ENCODE measurements at places on chromosomes 3 and 15.

GRCh38 chr3:50331364-50331907 lies 3.4 kb upstream of the TUSC2 start:
- no peak for DNase-seq

GRCh38 chr3:49133226-49133951 lies 539 bp upstream of the LAMB2 start:
- DNase-seq, result no peak

DNA sequence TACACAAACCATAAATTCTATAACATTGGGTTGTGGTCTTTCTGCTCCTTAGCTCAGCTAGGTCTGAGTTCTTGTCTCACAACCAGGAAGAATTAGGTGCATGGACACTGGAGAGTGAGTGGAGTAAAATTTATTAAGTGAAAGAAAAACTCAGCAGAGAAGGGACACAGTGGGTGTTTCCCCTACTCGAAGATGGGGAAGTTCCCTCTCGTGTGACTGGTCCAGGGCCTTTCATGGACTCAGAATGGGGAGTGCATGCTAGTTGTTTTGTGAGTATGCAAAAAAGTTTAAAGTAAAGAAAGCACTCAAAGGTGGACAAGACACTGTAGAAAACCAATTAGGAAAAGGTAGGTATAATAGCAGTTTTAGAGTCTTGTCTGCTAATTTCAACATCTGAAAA lies 215.5 kb upstream of the RORA start:
- DNase-seq, result no peak

DNA sequence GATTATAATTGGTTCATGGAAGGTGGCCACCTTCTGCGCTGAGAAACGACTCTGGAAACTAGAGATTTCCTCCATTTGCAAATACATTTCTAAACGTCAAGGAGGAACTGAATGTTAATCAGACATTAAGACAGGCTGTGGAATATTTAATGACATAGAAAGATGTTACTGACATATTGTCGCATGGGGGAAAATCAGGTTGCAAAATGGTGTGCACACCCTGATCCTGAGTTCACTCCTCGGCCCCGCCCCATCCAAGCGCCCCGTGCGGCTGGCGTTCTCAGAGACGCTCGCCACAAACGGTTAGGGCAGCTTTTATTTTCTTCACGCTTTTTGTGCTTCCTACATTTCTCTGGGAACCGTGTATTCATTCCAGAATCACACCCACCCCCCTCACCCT lies 10.7 kb downstream of the H1-8 start:
- DNase-seq, result peak; percentile 7

DNA sequence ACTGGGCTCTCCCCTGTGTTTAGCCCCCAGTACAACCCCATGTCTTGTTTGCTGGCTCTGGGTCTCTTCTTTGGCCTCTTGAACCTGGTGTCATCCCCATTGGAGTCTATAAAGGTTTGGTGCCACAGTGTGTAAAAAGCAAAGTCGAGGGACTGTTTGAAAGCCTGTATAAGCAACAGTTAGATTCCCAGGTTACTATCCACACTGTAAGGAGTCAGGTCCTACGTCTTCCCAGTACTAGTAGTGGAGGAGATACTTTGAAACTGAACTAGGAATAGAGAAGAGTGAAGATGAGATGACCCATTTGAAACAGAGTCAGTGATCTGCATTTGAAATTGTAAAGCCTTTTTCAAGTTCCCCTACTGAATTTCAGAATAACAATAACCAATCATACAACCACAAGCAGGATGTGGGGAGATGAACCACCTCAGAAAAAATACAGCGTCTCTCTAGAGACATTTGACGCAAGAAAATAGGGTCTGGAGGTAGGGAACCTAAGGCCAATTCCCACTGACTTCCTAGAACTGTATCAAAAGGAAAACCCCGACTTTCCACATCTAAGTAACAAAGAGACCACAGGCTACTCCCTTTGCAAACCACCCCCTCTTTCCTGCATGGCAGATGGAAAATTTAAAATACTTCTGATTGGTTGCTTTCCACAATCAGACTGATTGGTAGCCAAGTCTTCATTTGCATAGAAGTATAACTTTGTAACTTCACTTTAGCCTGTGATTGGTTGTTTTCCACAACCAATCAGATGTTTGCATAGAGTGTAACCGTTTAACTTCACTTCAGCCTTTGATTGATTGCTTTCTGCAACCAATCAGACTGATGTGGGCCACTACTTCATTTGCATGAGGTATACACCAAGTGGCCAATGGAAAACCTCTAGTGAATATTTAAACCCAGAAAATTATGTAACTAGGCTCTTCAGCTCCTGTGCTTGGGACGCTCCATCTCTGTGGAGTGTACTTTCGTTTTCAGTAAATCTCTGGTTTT lies 49.9 kb upstream of the NEDD4 start:
- peak; percentile 83 for DNase-seq

DNA sequence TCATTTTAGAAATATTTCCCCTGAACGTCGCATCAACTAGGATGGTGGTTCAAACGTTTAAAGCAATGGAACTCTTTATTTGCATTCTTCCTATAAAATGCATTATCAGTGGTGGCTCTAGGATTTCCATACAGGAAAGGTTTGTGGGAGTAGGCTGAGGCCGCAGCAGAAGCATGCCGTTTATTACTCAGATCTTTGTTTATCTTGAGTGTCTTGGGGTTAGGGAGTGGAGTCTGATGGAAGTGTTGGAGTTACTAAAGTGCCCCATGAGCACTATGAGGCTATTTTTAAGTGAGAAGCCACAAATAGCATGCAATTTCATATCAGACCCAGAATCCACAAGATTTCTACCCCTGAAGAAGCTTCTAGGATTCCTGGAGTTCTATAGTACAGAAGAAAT lies 26.2 kb downstream of the ATOSA start:
- DNase-seq, result no peak

- no peak for DNase-seq
Measured at GRCh38 chr15:67307889-67308597, 53.5 kb downstream of the IQCH start.

DNA sequence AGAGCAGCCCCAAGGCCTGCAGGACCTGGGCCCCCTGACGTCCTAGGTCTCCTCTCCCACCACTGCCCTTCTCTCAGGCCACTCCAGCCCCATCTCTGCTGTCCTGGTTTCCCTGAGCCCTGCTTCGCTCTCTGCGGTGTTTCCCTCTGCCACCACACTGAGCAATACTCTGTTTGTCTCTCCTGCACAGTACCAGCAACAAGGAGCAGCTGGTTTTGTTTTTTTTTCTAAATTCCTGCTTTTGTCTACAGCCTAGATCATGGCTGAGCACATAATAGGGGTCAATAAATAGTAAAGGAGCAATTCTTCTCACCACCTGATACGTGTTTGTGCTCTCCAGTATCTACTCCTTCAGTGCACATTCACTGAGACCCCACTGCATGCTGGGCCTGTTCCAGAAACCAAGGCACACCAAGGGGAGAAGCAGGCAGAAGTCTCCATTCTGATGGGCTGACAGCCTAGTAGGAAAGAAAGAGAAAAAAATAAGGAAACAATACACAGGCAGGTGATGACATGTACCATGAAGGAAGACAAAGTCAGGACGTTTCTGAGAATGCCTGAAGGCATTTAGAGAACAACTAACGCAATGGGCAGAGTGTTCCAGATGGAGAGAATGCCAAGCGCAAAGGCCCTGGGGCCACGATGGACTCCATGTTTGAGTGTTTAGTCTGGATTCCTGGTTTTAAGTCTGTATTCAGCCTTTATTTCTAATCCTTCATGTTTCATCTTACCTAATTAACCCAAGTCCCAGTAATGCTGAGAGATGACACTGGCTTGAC lies 6.0 kb upstream of the ACAD9 start:
- no peak for DNase-seq

- DNase-seq, result no peak
Measured at GRCh38 chr15:84645496-84645895, 8.6 kb downstream of the WDR73 start.

- DNase-seq, result no peak
Measured at GRCh38 chr3:52126036-52126435, 28.2 kb downstream of the POC1A start.

DNA sequence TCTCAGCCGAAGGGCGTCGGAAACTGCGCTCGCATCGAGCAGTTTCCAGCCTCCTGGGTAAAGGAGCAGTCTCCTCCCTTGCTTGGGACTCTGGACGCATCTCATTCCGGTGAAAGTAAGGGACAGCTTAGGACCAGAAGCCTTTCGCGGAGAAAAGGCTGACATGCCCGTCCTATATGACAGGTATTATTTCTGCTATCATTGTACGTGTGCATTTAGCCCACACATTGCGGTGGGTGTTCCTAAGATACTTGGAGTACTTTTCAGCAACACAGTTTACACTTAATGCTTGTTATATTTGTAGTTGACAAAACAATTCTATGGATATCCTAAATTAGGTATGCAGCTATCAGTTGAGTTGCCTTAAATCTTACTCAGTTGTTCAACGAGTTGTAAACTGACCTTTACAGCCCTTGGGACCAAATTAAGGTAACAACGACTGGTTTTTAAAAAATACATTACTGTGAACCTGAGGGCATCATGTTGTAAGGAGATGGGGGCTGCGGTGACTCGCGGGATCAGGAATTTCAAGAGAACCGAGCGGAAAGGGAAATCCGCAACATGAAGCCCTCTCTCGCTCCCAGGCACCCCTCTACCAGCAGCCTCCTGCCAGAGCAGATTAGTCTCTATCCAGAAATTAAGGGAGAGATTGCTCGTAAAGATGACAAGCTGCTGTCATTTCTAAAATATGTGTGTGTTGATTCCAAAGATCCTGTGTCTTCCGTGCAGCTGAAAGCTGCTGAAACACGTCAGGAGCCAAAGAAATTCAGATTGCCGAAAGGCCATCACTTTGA lies 632 bp upstream of the COPS2 start:
- DNase-seq, result no peak

DNA sequence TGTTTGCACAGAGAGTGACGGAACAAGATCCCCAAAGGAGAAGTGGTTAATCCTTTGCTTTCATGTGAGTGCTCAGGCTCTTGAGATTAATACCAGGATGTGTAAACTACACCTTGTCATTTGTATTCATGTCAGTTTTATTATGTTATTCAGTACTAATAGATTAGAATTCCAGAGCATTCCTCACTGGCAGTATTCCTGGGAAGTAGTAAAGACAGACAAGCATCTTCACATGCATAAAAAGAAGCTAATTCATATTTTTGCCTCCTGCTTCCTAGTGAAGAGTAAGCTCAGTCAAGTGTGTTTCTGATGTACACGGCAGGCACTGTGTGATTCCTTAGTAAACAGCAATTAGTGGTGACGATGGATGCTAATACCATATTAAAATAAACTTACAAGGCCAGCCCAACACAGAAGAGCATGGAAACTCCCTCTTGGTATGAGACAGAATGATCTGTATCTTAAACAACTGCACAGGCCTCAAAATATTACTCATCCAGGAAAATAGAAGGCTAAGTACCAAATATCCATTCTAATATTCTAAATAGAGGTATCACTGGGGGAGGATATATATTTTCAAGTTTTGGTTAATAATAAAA lies 336.8 kb upstream of the MCTP2 start:
- DNase-seq, result no peak

DNA sequence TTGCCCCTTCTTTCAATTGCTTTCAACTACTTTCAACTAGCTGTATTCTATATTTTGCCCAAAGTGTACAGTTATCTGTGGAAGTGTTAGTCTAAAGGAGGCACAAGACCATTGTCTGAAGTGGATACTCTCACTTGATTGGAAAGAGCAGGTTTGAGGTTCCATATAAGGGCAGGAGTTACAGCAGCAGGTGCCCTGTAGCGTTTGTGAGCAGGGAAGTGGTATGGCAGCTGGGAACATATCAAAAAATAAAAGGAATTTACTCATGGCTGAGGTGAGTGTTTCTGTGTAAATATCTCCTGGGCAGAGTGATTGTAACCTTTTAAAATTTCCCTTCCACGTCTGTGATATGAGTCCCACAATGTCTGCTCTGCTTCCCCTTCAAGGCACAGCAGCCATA lies 38.5 kb upstream of the DNAJC13 start:
- no peak for DNase-seq

- no peak for DNase-seq
Measured at GRCh38 chr3:111906656-111907055, 47.6 kb downstream of the PHLDB2 start.

DNA sequence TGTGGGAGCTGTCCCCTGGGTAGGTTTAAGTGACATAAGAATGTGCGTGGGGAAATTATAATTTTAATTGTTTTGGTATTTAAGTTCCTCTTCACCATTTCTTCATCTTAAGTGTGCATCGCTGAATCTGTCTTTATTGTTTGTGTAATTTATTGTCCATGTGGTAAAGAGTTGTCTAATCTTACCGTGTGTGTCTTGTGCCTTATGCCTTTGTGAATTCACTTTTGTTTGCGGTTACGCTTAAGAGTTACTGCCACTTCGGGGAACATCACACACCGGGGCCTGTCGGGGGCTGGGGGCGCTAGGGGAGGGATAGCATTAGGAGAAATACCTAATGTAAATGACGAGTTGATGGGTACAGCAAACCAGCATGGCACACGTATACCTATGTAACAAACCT lies 767 bp downstream of the WDR48 start:
- DNase-seq, result peak; percentile 26

- DNase-seq, result no peak
Measured at GRCh38 chr3:195803289-195803908, 8.3 kb downstream of the MUC4 start.

DNA sequence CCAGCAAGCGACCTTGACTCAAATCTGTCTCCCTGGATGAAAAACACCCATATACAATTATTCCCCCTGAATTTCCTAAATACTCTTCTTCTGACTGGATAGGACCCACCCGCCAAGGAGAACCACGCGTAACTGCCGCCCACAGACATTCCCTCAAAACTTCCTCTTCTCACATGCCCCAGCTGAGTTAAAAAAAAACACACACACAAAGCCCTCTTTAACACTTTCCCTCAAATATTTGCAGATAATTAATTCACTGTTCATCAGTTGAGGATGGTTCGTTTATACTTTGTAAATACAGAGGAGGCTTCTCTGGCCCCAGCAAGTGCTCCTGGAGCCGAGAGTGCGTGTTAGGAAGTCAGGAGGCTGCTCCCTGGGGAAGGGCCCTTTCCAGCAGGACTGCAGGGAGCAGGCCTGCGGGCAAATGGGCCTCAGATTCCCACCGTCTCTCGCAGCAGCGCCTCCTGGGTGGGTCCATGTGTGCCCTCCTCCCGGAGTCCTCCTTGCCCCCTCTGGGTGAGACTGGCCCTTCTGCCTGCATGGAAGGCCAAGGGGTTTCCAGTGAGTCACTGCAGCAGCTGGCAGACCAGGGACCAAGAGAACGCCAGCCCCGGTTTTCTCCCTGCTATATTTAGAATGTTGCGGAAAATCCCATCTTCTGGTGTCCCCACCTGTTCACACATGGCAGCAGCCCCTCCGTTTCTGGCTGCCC lies 46.8 kb downstream of the MGLL start:
- DNase-seq, result no peak

DNA sequence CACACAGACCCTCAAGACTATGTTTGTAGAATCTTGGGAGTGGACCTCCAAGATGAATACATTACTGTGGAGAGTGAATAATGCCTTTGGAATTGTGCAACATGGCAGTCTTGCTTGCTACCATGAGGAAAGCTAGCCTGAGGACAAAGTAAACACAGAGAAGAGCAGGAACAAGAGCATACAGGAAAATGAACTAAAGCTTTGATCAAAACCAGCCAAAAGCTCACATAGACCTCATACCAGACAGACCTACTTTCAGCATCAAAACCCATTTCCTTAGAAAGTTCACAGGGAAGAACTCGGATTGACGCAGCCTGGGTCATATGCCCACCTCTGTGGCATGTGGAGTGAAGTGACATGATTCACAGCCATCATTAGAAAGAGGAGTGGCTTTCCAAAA lies 3.3 kb upstream of the RAB8B start:
- DNase-seq, result no peak

All from CD4-positive, alpha-beta T cell treated with Interleukin-21 for 1 hour (primary cell).